ENCODE measurements at places on chromosomes 1 and 21.

- no peak for DNase-seq
Observed at GRCh38 chr1:9151328-9151860, 22.5 kb upstream of the GPR157 start.

GRCh38 chr1:201892211-201892610 is 3.5 kb downstream of the SHISA4 start:
- DNase-seq = no peak

GRCh38 chr1:56329970-56330369 is 249.4 kb downstream of the PLPP3 start:
- no peak for DNase-seq

- no peak for DNase-seq
Observed at GRCh38 chr1:237239248-237239647, 197.3 kb downstream of the RYR2 start.

- DNase-seq = no peak
Observed at GRCh38 chr1:6473974-6474814, 8.2 kb upstream of the TNFRSF25 start.

GRCh38 chr1:162141281-162142054 is 72.0 kb downstream of the NOS1AP start:
- peak; percentile 83 for DNase-seq

GRCh38 chr21:45042664-45043161 is 31.7 kb upstream of the ADARB1 start:
- no peak for DNase-seq

GRCh38 chr1:10399444-10399941 is 629 bp downstream of the PGD start:
- peak; percentile 54 for DNase-seq

DNA sequence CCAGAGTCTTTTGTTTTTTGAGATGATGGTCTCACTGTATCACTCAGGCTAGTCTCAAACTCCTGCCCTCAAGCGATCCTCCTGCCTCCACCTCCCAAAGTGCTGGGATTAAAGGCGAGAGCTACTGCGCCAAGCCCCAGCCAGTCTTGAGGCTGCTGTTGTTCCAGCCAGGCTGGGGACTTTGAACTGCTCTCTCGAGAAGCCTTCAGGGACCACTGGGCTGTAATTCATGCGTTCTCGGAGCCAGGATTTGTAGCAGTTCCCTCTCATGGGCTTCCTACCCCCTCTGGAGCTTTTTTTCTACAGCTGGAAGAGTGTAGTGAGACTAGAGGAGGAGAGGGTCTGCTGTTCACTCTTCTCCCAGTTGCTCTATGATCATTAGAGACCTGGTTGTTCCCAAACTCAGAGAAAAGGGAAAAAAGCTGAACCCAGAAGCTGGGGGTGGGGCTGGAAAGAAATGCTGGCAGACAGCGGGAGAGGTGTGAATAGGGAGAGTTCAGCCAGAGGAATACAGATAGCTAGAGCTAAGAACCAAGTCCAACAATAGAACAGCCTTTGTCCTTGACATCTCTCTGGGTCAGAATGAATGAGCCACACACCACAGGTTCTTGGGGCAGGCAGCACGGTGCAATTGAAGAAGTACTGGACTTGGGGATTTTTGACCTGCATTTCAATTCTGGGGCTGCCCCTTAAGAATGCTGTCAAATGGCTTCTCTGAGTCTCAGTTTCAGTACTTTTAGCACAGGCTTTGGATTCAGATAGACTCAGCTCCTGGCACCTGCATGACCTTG is 13.2 kb upstream of the SLC41A1 start:
- no peak for DNase-seq

- peak; percentile 82 for DNase-seq
Observed at GRCh38 chr1:192826791-192827546, 18.1 kb downstream of the RGS2 start.

DNA sequence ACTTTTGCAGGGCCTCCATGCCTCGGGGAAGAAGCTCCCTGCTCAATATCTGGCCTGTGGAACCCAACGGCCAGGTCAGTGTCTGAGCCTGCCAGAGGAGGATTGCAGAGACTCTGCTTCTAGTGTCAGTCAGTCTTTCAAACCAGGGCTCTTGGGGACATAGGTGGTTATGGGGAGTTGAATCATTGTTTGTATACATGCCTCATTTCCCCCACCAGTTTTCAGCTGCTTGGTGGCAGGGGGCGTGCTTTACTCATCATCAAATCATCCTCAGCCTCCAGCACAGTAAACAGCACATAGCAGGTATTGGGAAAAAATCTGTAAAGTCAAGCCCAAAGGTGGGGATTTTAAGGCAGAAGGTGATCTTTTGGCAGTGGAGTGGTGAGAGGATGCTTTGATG is 17.4 kb upstream of the FAM89A start:
- no peak for DNase-seq

DNA sequence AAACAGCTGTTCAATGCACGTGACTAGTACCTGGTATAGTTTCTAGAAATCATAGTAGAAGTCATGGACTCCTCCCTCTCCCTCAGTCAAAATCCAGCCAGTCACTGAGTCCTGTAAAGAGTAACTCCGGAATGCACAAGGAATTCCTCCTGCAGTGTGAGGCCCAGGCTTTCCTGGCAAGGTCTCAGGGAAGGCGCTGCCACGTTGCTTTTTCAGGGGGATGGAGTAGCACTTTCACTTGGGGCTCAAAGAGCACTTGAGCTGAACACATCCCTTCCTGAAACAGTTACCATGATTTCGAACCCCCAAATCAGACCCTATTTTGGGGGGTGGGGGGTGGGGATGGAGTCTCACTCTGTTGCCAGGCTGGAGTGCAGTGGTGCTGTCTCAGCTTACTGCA is 26.4 kb upstream of the LRRC8D start:
- peak; percentile 66 for DNase-seq

GRCh38 chr1:51346086-51346942 is 16.0 kb upstream of the TTC39A start:
- no peak for DNase-seq

- no peak for DNase-seq
Observed at GRCh38 chr1:223662943-223663342, 2.6 kb downstream of the CAPN8 start.

GRCh38 chr1:118325550-118326225 is 140.7 kb upstream of the SPAG17 start:
- peak; percentile 23 for DNase-seq

- DNase-seq = peak; percentile 11
Observed at GRCh38 chr1:31238986-31239613, 587 bp downstream of the NKAIN1 start.

GRCh38 chr1:198153103-198153502 is 3.7 kb upstream of the NEK7 start:
- DNase-seq = peak; percentile 78

DNA sequence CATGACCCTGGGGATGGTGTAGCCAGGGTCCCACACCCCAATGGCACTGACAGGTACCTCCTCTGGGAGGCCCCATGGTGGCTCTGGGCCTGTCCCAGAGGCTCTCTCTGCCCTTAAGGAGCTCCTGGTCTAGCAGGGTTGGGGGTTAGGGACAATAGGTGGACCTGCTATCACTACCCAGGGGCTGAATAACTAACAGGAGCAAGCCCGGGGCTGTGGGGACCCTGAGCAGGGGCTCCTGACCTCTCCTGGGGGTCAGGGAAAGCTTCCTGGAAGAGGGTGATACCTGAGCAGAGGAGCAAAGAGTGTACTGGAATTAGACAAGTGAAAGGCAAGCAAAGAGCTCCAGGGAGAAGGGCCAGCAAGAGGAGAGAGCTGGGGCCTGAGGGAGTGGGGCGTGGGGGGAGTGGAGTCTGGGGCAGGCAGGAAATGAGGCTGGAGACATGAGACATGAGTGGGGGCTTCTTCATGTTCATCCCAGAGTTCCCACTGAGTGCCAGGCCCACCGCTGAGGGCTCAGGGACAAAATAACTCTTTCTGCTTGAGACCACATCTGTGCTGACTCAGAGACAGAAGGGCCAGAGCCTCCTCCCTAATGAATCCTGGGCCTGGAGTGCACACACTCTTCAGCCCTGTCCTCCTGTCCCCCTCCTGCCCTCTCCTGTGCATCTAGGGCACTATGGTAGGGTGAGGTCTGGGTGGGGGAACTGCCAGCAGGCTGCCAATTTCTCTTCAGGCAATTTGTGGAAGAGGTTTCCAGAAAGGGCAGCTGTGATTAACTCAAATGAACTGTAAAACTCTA is 517.6 kb downstream of the PTPRU start:
- no peak for DNase-seq

DNA sequence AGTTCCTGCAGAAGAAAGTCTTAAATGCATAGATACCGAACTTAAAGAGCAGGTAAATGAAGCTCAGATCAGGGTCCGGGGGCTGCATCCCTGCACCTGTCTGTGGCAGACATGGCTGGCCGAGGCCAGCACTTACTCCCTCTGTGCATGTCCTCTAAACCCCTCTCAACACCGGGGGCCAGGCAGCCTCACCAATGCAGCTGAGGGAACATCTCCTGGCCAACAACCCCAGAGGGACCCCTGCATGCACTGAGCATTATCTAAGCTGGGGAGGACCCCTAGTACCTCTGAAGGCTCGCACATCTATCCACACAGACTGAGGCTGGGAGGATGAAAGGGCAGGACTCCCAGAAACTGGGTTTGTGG is 18.4 kb downstream of the TTC34 start:
- DNase-seq = no peak

- DNase-seq = no peak
Observed at GRCh38 chr1:76203127-76203526, 128.6 kb downstream of the ST6GALNAC3 start.

DNA sequence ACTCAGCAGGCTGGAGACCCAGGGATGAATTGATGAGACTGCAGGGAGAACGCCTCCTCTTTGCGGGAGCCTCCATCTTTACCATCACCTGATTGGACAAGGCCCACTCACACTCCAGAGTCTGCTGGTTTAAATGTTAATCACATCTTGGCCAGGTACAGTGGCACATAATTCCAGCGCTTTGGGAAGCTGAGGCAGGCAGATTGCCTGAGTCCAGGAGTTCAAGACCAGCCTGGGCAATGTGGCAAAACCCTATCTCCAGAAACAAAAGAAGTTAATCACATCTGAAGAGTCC is 121.8 kb upstream of the C1orf174 start:
- no peak for DNase-seq

- DNase-seq = peak; percentile 28
Observed at GRCh38 chr1:118973531-118974137, 14.5 kb downstream of the TBX15 start.

- no peak for DNase-seq
Observed at GRCh38 chr1:200628223-200628881, 7.8 kb upstream of the KIF14 start.

DNA sequence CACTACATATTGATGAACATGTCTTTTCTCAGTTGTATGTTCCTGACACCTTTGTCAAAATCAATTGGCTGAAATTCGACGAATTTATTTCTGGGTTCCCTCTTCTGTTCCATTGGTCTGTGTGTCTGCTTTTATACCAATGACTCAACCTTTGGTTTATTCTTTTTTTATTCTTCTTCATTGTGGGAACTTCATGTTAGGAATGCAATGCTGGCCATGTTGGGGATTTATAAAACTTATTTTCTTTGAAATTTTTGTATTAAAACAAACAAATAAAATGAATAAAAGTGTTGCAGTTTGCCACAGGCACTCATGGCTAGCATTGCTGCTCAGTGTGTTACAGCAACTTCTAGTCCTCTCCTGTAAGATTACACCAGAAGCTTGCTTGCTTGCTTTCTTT is 287.8 kb downstream of the DUSP10 start:
- peak; percentile 56 for DNase-seq

DNA sequence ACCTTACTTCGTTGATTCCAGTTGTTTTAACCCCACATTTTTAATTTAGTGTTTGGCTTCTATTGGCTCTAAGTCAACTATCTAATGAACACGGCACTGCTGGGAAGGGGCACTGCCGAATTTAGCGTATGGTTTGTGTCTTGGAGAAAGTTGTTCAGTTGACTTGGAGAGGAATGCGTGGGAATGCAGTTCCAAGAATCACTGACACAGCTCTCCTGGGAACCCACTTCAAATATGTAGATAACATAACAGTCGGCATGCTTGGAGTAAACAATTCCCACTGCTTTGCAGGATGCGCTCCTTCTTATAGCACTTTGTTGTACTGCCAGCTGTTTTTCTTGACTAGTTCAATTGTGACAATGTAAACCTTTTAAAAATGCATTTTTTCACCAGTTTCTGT is 104.3 kb downstream of the RYR2 start:
- no peak for DNase-seq

- peak; percentile 54 for DNase-seq
Observed at GRCh38 chr1:117365350-117366176, 1.7 kb upstream of the MAN1A2 start.

DNA sequence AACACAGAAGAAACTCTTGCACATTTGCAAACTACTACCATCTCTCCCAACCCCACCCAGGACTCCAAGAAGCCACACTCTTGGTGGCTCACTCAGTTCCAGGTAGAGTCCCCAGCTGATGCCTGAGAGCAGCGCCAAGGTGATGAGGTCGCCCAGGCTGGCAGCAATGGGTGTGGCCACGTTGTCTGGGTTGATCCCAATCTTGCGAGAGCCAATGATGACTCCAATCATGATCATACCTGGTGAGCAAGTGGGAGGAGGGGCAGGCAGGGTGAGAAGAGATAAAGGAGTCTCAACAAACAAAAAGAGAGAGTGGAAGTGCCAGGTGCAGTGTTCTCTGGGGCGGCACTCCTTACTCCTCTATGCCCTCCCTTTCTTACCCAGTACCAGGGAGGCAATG is 14.4 kb downstream of the SLC41A1 start:
- DNase-seq = no peak

GRCh38 chr1:8077602-8078001 is 51.5 kb upstream of the ERRFI1 start:
- DNase-seq = no peak

DNA sequence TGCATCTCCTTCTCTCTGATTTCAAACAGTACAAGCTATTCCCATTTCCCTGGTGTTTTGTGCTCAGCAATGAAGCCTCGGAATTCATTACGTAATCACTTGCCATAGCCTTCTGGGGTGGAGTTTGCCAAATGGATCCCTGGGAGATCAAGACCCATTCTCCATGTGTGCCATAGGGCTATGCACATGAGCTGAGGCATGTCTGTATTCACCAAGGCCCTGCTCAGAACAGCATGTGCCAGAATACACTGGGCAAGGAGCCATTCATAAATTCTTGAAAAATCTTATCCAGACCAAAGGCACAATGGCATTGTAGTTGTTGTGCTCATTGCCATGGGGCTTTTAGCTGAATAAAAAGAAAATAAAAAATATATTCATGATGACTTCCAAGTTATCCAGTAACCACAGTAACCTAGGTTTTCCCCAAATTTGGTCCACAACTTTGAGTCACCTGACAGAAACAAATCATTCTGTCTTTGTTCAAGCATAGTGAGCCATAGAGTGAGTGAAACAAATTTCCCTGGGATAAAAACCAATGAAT is 53.0 kb downstream of the CRB1 start:
- peak; percentile 77 for DNase-seq

GRCh38 chr1:64129701-64130100 is 73.7 kb upstream of the UBE2U start:
- DNase-seq = no peak

DNA sequence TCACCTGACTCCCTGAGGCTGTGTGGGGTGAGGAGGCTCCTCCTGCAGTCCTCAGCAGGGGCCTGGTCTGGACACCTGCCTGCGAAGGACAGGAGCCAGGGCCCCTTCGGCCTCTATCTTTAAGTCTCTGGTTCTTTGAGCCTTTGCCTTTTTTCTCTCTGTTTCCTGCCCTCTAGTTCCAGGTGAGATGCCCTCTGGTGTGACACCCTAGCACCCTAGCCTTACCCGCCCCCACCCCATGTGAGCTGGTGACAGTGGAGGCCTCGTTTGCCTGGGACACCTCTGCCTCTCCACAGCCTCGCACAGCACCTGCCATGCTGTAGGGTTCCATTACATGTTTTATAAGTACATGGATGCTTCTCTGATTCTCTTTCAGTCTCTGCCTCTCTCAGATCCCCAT is 47.3 kb downstream of the DDX20 start:
- no peak for DNase-seq

Measured in EH (cell line).